ENCODE measurements at places on chromosomes 12 and 14. TPM values are rescaled to one million over a fixed set of nuclear protein-coding genes. Genes with fewer than 3 reads are reported as not detected.

The KCNA1 gene
- total RNA-seq, result not detected

The RNASE1 gene
- not detected for total RNA-seq

The CCDC175 gene
- total RNA-seq, result not detected

The EML1 gene
- total RNA-seq, result 6.0 TPM

The RNF212B gene
- total RNA-seq, result not detected

Data from bronchial epithelial cell (primary cell).